ENCODE measurements at places on chromosomes 2 and 18.

GRCh38 chr2:31526946-31527732 lies 53.6 kb downstream of the SRD5A2 start:
- DNase-seq, result peak; percentile 37

DNA sequence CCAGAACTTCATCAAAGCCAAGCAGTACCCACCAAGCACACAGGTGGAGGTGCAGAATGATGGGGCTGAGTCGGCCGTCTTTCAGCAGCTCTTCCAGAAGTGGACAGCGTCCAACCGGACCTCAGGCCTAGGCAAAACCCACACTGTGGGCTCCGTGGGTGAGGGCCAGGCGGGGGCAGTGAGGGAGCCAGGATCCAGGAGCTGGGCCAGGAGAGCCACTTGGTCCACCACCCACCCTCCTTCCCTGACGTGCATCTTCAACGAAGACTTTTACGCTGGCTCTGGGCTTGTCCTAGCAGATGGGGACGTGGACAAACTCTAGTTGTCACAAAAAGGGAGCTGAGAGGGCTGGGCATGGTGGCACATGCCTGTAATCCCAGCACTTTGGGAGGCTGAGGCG lies 11.8 kb downstream of the VIL1 start:
- no peak for DNase-seq

DNA sequence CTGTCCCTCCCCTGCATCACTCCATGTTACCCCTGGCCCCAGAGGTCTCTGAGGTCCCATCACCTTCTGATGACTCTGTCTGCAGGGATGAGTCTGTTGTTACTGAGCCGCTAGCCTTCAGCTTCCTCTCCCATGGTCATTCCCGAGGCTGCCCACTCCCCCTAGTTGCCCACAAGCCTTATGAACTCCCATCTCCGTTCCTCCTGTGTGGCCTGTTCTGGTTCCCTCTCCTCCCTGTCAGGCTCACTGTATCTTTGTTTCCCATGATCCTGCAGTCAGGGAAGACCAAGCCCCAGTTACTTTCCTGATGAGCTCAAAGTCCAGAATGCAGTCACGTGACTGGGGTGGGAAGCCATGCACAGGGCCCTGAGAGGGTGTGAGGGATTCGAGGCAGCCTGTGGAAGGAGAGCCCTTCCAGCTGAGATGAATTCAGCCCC lies 39.5 kb downstream of the INPP4A start:
- DNase-seq, result no peak

- DNase-seq, result no peak
Measured at GRCh38 chr2:10900216-10901109, 11.3 kb upstream of the KCNF1 start.

DNA sequence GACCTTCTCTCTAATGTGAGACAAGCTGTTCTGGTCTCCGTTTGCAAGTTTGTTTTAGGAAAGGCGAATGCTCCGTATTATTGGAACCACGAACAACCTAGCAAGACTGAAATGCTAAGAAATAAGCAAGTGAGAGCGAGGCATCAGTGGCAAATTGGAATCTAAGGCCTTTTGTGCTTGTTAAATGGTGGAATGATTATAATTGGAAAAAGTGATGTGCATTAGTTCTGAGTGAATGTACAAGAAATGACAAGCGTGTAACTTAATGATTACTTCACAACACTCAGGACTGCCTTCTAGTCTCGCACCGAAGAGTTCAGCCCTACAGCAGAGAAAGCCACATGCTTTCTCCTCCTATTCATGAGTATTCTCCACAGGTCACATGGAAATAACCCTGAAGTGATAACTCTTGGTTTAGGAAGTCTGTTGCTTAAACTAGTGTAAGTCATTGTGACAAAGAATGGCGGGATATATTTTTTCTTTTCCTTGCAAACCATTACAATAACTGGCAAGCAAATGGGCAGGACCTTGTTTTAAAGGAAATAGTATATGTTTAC lies 392.2 kb upstream of the FIGN start:
- no peak for DNase-seq

- DNase-seq, result no peak
Measured at GRCh38 chr18:4842287-4842686, 354.8 kb downstream of the AKAIN1 start.

GRCh38 chr18:79458131-79458838 lies 62.6 kb downstream of the NFATC1 start:
- peak; percentile 81 for DNase-seq

DNA sequence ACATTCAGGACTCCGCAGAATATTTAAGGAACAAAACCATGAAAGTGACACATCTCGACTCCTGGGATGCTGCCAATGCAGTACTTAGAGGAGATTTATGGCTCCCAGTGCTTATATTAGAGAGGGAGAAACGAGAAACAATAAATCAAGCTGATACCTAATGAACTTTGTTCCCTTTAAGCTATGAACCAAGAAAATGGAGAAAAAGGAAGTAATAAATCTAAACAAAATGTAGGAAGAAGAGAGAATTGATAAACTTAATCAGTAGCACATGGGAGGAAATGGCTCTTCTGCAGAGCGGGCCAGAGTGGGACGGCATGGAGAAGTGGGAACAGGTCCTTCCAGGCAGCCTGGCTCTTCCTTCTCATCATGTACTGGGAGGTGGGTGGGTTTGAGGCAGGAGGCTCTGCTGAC lies 42.7 kb downstream of the NPPC start:
- no peak for DNase-seq

- DNase-seq, result no peak
Measured at GRCh38 chr2:33560017-33560416, 39.1 kb downstream of the FAM98A start.

- DNase-seq, result peak; percentile 80
Measured at GRCh38 chr2:172404824-172405223, 22.6 kb upstream of the ITGA6 start.

DNA sequence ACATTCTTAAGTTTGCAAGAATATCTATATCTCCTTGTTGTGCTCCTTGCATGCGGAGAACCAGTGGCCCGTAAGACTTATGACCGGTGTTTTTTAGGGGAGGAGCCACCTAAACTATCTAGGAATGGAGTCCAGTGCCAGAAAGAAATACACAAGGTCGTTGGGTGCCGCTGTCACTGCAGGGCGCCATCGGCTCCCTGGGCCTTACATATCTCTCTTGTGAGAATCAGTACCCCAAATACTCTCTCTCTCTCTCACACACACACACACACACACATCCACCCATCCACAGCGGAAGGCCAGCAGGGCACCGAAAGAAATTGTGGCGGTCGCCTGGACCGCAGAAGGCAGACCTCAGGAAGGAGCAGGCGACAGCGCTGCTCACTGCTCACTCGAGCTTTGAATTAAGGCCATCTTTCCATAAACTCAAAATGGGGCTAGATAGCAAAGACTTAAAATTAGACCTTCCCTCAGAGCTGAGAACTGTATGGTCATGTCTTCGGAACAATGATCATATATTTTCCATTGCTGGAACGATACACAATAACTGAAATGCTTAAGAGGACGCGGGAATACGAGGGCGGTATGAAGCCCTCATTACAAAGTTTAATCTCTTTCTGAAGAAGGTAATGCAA lies 10.4 kb downstream of the NR4A2 start:
- no peak for DNase-seq

DNA sequence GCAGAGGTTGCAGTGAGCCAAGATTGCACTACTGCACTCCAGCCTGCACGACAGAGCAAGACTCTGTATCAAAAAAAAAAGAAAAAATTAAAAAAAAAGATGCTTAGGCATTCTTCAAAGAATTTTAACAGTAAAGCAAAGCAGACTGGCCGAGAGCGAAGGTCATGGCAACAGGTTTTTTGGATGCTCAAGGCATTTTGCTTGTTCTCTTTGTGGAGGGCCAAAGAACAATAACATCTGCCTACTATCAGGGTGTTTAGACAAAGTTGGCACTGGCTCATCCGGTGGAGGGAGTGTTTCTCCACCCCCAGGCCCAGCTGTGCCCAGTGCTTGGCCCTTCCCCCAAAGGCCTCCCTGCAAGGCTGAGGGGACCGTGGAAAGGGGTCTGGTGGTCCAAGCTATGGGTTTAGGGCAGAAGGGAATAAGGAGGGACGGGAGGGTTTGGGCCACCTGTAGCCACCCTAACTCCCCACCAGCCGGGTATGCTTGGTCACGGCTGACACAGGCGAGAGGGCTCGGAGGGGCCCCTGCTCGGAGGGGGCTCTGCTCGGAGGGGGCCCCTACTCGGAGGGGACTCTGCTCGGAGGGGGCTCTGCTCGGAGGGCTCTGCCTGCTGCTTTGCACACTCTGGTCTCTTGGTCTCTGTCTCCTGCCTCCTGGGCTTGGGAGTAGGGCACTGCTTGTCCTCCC lies 26.7 kb upstream of the ALLC start:
- no peak for DNase-seq

DNA sequence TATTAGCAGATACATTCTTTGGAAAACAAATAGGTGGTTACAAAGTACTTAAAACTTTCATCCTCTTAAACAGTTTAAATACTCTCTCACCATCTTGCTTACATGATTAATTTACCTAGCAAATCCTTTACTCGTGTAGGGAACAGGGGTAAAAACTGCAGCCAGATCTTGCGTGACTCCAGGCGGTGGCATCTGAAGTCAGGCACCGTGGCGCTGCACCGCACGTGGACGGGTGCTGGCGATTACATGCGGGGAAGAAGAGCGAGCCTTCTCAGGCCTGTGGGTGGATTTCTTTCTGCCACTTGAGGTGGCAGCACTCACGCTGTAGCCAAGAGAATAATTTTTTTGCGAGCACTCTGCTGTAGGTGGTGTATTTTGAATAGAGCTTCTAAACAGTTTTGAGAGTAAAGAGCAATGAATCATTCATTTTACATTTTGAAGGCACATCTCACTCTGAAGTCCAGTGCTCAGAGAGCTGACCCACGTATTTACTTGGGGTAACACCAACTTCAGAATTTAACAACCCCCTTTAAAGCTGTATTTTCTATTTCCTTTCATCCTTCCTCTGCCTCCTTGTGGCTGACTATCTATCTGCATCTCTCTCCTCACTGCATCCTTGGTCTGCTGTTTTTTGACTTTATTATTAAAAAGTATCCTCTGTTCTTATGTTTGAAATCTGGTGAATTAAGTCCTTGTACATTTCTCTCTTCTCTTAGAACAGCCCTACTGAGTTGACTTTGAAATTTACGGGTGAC lies 68.9 kb downstream of the EPAS1 start:
- no peak for DNase-seq

DNA sequence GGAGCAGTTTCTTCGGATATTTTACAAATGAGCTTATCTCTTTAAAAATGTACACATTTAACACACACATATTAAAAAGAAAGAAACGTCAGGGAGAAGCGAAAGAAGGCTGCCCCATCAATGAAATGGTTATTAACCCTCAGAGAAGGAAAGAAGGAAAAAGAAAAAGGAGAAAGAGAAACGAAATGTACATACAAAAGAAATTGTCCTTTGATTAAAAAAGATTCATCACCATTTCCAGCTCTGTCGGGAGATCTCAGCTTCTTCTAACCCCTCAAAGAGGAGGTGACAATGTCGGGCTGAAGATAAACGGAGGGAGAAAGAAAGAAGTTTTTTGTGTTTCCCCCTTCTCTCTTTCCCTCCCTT lies 1.5 kb downstream of the IKZF2 start:
- no peak for DNase-seq

GRCh38 chr18:47118981-47119380 lies 31.3 kb downstream of the HDHD2 start:
- peak; percentile 59 for DNase-seq

DNA sequence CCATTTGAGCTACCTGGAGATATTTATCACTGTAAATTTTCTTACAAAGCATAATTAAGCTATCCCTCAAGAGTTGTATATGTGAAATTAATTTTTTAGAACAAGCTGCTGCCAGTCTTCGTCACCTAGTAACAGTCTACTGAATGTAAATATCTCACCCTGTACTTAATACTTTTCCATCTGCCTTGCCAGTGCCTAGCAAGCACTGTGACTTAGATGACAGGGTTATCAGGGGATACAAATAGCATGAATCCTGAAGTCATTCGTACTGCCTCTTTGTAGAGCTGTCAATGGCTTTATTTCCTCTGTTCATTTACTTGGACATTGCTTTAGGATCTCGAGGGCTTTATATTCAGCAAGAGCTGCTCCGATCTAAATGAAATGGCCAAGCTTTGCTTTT lies 763.6 kb downstream of the ADCYAP1 start:
- no peak for DNase-seq

DNA sequence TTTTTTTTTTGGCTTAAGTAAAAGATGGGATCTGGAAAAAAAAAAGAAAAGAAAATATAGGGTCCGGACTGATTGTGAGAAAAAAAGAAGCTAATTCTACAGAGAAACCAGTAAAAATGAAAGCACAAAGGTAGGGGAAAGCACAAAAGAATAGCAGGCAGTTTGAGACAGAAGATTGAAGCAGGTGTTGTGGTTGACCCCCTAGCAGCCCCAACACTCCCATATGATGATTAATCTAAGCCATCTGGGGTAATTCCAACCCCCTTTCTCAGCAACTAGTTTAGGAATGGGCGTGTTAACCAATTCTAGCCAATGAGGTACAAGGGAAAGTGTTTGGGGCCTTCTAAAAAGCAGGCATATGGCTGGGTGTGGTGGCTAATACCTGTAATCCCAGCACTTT lies 77.0 kb downstream of the MBD2 start:
- no peak for DNase-seq

- peak; percentile 20 for DNase-seq
Measured at GRCh38 chr18:27378431-27379095, 193.5 kb upstream of the CHST9 start.

- no peak for DNase-seq
Measured at GRCh38 chr18:7871560-7872456, 304.7 kb downstream of the PTPRM start.

- no peak for DNase-seq
Measured at GRCh38 chr18:66993492-66993891, 389.6 kb upstream of the CDH19 start.

DNA sequence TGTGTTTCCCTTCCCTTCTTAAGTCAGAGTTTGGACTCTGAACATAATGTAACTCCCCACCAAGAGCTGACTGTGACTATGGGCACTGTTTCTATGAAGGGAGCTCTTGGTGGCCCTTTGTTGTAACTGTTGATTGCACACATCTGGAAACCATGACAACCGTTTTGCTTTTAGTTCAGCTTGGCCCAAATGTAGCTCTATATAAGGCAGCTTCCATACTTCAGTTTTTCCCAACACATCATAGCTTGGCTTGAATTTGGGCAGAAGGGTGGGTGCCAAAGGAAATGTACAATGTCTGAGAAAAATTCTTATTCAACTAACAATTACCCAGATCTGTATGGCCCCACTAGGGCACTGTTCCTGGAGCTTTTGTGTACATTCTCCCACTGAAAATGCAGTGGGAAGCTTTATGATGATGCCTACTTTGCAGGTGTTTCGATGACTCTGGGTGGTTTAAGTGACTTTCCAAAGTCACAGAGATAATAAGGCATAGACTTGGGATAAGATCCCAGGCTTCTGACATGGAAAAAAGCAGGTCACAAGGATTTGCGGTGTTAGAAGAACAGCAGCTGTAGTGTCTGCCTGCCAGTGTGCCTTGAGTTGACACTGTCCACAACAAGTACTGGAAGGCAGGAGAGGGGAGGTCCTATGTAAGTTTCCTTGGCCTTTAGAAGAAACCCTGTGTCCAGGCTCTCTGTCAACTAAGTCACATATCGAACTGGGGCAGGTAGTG lies 2.4 kb upstream of the CETN1 start:
- DNase-seq, result no peak

DNA sequence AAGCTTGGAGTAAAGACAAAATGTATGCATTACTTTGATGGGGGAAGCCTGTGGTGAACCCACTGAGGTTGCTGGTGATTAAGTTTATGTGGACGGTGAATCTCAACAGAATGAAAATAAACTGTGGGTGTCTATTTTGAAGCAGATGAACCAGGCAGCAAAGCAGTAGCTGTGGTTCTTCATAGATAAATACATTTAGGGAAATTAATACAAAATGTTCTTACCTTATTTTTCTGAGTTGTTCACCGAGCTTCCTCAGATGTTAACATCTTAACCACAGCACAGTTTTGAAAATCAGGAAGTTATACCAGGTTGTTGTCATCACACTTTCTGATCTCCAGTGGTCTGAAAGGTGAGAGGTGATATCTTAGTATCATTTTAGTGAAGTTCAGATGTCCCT lies 53.9 kb downstream of the NCK2 start:
- DNase-seq, result no peak

All from fibroblast of skin of scalp (primary cell).